GM19239 (cell line): ENCODE measurements at places on chromosomes 7 and 10.

GRCh38 chr10:126732868-126733267 lies 62.4 kb upstream of the C10orf90 start:
- no peak for DNase-seq

DNA sequence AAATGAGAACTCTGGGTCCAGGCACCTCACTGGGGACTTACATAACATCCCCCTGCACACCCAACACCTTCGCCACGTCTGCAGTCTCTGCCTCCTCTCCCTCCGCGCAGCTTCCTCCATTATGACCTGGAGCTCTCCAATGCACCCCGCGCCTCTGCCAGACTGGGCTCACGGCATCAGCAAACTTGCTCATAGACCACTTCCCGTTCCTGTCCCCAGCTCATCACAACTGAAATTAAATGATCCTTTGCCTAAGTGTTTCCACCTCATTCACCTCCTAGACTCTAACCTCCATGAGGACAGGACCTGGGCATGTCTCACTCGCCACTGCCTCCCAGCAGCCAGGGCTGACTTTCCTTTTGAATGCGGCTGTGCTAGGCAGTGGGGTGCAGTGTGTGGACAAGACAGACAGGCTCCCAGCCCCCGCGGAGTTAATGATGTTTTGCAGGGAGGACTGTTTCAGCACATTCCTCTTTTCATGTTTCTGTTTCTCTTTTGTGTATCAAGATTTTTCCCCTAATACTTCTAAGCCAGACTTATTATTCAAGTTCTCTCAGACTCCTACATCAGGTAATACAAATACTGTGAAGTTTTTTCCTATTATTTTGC lies 18.8 kb downstream of the CHST15 start:
- no peak for DNase-seq

DNA sequence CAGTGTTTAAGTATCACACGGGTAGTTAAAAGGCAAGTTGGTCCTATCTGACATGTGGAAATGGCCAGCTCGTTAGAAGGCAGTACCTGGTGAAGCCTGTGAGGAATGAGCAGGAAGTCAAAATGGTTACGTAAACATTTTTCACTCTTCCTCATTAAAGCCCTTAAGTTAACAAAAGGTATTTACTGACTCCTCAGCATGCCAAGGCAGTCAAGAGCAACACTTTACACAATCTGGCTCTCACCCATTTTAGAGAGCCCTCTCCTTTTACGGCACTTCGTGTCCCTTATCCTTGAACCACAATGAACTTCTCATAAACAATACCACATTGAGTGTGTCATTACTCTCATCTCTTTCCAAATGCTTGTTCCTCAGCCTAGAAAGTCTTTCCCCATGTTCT lies 11.0 kb upstream of the RSBN1L start:
- DNase-seq, result no peak

DNA sequence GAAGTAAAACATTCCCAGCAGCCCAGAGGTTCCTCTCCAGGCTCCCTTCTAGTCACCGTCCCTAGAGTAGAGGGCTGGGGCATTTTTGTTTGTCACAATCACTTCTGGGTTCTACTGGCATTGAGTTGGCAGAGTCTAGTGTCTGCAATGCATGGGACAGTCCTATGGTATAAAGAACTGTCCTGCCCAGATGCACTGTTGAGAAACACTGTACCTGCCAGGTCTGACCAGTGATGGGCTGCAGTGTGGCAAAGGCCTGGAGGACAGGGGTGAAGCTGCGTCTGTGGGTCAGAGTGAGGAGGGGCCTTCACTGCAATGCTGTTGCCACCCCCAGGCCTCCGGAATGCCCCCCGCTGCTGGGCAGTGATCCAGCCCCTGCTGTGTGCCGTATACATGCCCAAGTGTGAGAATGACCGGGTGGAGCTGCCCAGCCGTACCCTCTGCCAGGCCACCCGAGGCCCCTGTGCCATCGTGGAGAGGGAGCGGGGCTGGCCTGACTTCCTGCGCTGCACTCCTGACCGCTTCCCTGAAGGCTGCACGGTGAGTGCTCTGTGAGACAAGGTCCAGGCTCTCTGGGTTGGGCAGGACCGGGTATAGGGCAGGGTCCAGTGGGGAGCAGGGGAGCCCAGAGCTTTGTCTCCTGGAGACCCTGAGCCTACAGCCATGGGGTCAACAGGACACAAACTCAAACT lies 14.8 kb downstream of the SMO start:
- DNase-seq, result no peak

- DNase-seq, result no peak
Observed at GRCh38 chr7:153006452-153006851, 246.9 kb downstream of the ACTR3B start.

- no peak for DNase-seq
Observed at GRCh38 chr7:27235387-27236311, 7.0 kb upstream of the EVX1 start.

- DNase-seq, result no peak
Observed at GRCh38 chr7:94578614-94579013, 69.0 kb downstream of the CASD1 start.

- DNase-seq, result no peak
Observed at GRCh38 chr10:79898597-79899325, 50.1 kb downstream of the SFTPD start.

GRCh38 chr7:12565873-12566272 lies 4.6 kb upstream of the SCIN start:
- DNase-seq, result no peak

GRCh38 chr7:88772776-88773175 lies 13.3 kb downstream of the ZNF804B start:
- DNase-seq, result no peak

- no peak for DNase-seq
Observed at GRCh38 chr10:30383356-30383755, 34.3 kb upstream of the MTPAP start.

- DNase-seq, result no peak
Observed at GRCh38 chr10:122282909-122283308, 11.8 kb downstream of the BTBD16 start.

DNA sequence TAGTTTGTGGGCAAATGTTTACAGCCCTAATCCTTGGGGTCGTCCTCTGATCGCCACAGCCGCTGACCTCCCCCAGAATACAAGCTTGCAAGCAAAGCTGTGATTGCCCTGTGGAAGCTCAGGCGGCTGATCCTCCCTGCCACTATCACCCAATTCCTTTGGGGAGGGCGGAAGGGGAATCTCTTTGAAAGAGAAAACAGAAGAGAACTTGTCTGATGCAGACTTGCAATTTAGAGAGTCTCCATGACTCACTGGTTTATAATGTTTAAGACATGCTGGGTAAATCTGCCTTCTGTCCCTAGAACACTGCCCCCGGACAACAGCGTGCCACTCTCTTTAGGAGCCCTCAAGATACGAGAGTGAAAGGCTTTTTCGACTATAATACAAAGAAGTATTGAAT lies 75.5 kb downstream of the NRP1 start:
- no peak for DNase-seq

GRCh38 chr10:80319318-80319717 lies 29.9 kb upstream of the MAT1A start:
- no peak for DNase-seq

DNA sequence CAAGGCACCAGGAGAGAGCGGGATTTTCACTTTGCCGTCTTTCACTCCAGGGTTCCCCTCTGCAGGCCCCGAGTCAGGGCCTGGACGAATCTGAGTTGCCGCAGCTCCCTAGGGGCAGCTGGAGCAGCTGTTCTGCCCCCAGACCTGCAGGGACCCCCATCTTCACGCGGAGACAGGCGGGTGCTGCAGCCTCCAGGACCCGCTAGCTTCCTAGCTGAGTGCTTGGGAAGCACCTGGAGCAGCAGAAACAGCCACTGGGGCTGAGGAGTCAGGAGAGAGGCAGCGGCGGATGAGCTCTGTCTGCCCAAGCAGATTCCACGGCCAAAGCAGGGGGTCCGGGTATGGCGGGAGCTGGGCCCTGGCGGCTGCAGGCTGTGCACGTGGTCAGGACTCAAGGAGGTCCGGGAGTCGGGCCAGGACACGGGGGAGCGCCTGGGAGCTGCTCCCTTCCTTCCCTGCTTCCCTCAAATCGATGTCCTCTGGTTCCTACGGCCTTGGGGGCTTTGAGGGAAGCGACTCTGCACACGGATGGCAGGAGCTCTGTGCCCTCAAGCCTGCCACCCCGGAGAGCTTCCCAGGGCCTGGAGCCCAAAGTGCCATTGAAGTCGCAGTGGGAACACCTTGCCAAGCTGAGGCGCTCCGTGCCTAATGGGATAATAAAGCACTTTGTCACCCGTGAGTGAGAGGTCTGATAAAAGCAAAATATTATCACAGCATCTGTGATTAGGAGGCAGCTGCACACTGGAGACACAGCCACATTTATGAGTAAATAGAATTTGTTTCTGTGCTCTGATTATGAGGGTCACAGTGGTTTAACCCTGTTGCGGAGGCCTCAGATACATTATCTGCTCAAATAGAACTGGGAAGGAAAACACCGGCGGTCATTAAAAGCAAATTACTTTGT lies 17.2 kb downstream of the MNX1 start:
- no peak for DNase-seq

GRCh38 chr7:29865526-29865925 lies 59.2 kb downstream of the WIPF3 start:
- DNase-seq, result no peak

GRCh38 chr7:133165001-133165400 lies 83.1 kb upstream of the CHCHD3 start:
- DNase-seq, result no peak

- no peak for DNase-seq
Observed at GRCh38 chr7:155449869-155450557, 7.9 kb upstream of the EN2 start.

- DNase-seq, result no peak
Observed at GRCh38 chr7:31741852-31742251, 54.8 kb downstream of the PPP1R17 start.

DNA sequence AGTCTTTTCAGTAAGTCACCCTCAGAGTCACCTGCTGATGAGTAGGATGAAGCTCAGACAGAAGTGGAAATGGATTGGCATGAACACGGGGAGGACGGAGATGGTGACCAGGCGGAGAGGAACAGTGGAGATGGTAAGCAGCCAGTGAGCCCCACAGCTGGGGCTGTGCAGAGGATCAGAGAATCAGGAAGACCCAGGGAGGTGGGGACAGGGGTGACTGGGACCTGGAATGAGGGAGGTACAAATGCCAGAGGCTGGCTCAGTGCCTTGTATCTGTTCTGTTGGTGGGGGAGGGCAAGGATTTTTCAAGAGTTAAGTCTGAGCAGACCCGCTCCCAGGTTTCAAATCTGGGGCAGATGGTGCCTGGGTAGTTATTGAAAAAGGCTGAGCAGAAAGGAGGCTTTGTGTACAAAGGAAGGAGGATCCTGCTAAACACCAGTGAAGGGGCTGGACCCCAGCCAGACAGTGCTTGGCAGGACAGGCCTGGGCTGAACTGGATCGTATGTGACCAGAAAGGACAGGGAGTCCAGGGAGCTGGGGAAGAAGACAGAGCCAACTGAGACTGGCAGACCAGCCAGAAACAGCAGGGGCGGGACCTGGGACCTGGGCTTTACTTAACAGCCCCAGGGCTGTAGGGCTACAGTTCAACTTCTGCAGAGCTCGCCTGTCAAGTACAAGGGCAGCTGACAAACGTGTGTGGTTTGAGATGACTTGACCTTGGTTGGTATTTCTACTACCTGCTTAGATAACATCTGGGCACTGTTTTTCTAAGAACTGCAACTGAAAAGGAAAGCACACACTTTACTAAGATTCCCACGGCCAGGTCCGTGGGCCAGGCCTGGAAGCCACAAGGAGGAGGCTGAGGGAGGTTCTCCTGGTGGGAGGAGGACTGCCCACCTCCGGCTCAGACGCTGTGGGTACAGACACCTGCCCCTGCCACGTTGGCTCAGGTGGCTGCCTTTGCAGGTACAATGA lies 13.2 kb upstream of the FRMPD2 start:
- no peak for DNase-seq

DNA sequence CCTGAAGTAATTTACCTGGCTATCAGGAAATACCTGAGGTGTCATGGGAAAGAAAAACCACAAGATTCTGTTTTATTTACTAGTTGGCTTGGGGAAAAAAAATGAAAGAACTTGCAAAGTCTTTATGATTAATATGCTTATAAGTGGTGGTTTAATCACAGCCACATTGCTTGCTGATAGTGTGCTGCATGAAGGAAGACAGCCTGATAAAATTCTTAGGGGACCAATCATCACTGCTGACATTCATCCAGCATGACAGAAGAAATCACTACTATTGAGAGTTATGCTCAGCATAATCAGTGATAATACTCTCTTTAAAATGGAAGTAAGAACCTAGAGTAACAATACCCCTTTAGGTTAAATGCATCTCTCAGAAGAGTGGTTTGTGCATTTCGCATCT lies 150.2 kb upstream of the LRRN3 start:
- no peak for DNase-seq

- DNase-seq, result no peak
Observed at GRCh38 chr7:50704844-50705243, 77.9 kb downstream of the GRB10 start.

DNA sequence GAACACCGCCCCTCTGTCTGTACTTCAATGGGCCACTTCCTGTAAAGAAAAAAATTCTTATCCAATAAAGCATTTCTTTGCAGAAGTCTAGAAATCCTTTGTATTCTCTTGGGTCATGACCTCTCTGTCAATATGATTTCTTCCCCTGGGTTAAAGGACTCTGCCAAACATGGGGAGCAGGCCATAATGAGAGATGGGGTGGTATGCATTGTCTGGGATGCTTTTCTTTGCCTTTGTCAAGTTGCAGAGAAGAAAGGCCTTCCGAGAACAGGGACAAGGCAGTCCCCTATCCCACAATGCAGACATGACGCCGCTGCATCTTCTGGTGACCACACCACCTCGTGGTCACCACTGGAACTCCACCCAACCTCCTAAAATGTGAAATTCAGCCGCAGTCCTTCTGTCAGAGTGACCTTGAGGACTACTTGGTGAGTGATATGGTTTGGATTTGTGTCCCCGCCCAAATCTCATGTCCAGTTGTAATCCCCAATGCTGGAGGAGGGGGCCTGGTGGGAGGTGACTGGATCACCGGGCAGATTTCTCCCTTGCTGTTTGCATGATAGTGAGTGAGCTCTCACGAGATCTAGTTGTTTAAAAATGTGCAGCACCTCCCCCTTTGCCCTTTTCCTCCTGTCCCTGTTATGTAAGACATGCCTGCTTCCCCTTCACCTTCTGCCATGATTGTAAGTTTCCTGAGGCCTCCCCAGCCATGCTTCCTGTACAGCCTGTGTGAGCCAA lies 15.2 kb upstream of the FRMPD2 start:
- DNase-seq, result peak; percentile 24

GRCh38 chr10:120727001-120727400 lies 124.2 kb upstream of the WDR11 start:
- no peak for DNase-seq

GRCh38 chr7:27188386-27189294 lies 3.6 kb upstream of the HOXA11 start:
- DNase-seq, result no peak

DNA sequence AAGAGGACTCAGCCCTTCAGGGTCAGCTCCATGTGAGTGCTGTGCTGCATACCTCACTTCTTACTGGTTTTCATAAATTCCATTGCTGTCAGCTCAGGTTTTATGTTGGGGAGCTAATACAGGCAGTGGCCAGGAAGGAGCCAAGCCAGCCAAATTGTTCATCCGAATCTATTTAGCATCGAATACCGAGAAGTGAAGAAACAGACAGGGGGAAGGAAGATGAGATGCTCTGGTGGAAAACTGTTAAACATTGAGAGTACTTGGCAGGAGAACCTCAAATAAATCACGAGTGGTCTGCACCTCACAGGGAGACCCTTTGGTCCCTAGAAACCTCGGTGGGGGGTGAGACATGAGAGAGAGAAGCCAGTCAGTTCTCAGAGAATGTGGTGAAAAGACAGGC lies 196.0 kb upstream of the TMEM72 start:
- DNase-seq, result no peak

- no peak for DNase-seq
Observed at GRCh38 chr7:82481499-82482097, 38.0 kb upstream of the CACNA2D1 start.

GRCh38 chr10:44335330-44336021 lies 49.4 kb downstream of the CXCL12 start:
- DNase-seq, result no peak

GRCh38 chr7:27526611-27527347 lies 135.9 kb downstream of the HIBADH start:
- DNase-seq, result no peak
